ENCODE measurements at places on chromosomes 1 and 21.

DNA sequence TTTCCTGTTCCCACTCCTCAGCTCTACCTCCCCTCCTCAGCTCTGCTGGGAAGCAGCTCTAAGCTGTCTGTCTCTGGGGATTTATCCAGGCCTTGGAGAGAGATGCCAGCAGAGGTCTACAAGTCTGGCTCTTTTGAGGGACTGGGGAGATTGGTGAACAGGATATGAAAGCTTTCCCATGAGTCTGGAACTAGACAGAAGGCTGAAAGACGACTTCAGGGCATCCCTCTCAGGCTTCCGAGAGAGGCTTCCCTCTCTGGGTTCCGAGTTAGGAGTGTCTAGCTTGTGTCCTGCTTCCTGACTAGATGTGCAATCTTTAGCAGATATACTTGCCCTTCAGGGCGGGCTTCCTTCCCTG lies 733 bp downstream of the TMEM35B start:
- DNase-seq, result no peak

GRCh38 chr1:6513320-6513801 lies 21.9 kb upstream of the PLEKHG5 start:
- DNase-seq, result no peak

DNA sequence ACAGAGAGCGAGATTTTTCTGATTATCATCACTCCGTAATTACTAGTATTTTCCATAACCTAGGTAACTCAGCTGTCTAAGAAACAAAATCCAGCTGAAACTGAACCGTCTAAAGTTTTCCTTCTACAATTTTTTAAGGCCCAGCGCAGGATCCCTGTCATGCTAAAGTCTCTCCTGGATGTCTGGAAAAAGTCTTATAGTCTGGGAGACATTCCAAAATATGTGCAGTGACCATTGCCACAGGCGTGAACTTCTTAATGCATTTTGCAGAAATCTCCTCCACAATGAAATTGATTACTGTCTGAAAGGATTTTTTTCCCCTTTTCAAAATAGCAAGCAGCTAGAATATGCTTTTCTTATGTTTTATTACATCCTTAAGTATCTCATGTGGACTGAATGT lies 209.3 kb upstream of the C1orf105 start:
- DNase-seq, result no peak

GRCh38 chr1:64848803-64849202 lies 103.9 kb downstream of the RAVER2 start:
- DNase-seq, result no peak

DNA sequence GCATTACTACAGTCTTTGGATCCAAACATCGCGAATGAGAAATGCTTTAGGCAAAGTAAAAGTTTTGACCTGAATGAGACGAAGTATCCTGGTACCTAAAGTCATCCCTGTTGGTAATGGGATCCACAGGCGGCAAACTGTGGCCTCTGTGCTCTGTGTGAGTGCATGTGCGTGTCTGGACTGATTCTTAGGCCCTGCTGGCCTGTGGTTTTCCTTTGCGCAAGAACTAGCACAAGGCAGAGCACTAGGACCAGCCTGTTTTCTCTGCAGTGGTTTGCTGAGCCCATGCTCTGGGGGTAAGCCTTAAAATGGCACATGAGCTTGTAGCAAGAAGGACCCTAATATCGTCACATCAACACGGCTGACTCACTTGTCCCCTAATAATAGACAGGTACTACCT lies 251.2 kb downstream of the DSCAM start:
- DNase-seq, result no peak

DNA sequence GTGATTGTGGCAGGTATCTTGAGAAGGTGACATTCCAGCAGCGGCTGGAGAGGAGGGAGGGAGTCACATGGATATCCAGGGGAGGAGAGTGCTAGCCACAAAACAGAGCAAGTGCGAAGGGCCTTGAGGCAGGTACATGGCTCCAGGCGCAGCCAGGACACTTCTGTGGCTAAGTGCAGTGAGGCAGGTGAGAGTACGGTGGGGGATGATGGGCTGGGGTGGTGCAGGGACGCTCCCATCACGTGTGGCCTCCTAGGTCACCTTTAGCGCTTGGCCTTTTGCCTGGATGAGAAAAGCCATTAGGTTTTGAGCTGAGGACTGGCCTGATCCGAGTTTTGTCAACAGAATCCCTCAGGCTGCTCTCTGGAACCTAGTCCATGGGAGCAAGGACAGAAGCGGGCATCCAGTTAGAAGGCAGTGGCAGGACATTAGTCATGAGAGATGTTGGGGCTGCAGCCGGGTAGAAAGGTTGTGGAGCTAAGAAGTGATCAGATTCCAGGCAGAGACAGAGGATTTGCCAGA lies 31.6 kb downstream of the SMYD2 start:
- no peak for DNase-seq

GRCh38 chr21:17597680-17598079 lies 15.0 kb downstream of the BTG3 start:
- no peak for DNase-seq

DNA sequence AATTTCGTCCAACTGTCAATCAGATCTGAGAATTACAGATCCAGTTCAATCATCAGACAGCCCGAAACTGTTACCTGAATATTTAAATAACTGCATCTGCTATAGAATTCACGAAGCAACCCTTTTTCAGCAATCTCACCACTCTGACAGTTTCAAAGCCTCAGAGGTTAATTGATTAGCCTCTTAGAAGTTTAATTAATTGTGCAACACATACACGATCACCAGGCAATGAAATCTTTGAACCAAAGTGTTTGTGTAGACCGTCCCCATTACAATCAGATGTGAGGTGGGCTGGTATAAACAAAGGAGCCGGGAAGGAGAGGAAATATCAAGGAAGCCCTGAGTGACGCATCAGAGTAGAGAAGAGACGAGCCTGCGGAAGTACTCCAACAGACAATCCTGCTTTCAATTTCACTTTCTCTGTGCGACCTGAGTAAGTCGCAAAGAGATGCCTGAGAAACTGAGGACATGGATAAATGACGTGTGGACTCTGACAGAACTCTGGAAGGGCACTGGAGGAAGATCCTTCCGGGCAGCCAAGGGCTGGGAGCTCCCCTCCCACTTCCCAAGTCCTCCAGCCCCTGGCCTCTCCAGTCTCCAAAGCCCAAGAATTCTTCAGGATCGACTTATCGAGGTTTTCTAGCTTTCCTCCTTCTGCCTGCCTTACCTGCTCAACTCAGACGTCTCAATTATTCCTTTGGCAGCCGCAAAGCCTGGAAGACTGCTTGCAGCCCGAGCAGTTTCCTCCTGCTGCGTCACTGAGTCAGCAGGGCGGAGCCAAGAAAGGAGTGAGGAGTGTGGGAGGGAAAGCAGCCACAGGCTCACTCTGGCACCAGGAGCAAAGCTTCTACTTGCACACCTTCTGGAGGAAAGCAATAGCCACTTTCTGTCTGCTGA lies at the start of gene RNASEL:
Gene RNASEL (minus strand): TSS at position 757 of the 897 bp plus-strand sequence. CDS start 2,450 bp downstream, outside the sequence.
- DNase-seq, result peak; percentile 60

DNA sequence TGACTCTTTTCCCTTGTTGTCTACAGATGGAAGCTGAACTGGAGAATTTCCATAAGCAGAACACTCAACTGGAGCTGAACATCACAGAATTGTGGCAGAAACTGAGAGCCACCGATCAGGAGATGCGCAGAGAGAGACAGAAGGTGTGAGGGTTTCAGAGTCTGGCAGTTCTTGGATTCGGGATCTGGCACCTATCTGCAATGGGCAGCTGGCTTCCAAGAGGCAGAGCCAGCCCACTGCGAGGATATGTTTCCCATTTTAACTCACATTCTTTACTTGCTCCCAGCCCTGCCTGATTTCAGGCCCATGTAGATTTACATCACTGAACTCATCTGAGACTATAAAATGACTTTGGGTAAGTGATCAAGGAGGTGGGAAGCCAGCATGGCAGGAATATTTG lies 37.3 kb upstream of the TMEM125 start:
- DNase-seq, result no peak

- no peak for DNase-seq
Observed at GRCh38 chr1:14983277-14983676, 170.3 kb upstream of the TMEM51 start.

- DNase-seq, result no peak
Observed at GRCh38 chr1:212593821-212594251, 14.7 kb upstream of the ATF3 start.

DNA sequence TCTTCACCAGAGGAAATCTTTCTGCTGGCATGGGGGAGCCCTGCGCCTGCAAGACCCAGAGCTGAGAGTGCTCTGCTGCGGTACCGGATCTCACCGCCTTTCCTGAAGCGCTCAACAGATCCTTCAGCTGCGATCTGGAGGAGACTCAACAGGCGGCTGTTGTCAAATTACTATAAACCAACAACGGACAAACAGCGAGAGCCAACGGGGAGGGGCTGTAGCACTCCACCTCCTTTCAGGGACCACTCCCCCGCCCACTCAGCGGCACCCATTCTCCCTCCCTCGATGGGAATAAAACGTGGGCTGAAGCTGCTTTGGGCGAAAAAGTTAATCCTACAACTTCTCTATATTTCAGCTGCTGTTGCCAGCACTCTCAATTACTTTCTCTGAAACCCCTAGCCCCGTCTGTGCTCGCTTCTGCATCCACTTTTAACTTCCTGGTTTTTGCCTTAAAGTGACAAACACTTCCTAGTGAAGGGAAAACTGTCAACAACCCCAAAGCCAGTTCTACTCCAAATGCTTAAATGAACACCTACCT lies at the start of gene FMO5:
Gene FMO5 (minus strand): TSS at position 147 of the 538 bp plus-strand sequence. CDS start 310 bp downstream, outside the sequence.
- DNase-seq, result peak; percentile 55

DNA sequence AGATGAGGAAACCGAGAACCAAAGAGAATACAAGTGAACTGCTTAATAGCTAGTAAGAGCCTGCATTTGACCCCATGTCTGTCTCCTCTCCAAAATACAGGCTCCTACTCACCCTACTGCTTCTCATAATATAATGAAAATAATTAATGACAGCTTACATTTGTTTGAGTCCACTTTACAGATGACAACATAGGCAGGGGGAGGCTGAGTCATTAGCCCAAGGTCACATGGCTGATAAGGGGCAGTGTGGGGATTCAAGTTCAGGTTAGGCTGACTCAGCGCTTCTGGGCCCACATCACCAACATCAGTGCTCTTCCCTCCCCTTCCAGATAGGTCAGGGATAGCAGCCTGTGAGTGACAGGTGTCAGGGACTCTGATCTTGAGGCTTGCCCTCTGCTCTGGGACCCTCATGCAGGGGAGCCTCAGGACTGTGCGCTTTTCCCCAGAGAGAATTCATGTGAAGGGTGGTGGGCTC lies 16.2 kb downstream of the AZIN2 start:
- DNase-seq, result no peak

DNA sequence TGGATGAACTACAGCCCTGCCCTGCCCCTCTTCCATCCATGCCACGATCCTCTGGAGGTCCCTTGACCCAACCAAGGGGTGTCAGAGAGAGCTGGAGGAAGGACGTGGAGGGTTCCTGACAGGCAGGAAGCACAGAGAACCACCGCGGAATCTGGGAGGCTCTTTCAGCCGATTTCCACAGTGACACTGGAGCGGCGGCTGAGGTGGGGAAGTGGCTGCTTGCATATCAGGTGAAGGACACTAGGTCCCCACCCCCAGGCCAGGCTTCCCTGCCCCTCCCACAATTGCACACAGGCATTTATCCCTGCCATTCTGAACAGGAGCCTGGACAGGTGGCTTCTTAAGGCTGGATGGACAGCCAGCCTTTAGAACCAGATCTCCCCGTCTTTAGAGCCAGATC lies 17.5 kb downstream of the LRRC71 start:
- DNase-seq, result no peak

DNA sequence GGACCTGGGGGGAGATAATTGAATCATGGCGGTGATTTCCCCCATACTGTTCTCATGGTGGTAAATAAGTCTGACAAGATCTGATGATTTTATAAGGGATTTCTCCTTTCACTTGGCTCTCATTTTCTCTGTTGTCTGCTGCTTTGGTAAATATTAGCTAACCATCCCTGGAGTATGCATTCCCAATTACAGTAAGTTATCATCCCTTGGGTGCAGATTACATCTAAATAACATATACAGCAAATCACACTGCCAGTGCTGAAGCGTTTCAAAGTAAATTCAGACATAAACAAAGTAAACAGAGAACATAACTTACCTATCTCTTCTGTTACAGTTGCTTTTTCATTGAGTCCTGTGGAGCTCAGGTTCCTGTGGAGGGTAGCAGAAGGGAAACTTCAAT lies 38.6 kb upstream of the IGSF3 start:
- no peak for DNase-seq

All from left renal pelvis (tissue), 4 donors.